ENCODE measurements at places on chromosomes 16 and 17.

DNA sequence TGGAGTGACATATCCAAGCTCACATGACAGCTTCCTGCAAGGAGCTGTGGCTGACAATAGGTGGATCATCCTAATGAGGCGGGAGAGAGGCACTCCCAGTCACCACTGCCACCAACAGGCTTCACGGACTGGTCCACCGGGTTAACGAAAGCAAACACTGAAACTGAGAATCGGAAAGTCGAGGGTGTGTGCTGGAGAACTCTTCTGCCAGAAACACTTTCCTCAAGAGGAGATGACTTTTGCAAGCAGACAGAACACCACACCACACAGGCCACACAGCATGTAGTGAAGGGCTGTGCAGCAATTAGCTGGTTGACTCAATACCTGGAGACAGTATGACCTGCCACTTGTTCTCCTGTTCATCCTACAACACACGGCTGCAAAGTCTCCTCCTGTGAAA is 53.0 kb upstream of the DNAJA2 start:
- no peak for DNase-seq

DNA sequence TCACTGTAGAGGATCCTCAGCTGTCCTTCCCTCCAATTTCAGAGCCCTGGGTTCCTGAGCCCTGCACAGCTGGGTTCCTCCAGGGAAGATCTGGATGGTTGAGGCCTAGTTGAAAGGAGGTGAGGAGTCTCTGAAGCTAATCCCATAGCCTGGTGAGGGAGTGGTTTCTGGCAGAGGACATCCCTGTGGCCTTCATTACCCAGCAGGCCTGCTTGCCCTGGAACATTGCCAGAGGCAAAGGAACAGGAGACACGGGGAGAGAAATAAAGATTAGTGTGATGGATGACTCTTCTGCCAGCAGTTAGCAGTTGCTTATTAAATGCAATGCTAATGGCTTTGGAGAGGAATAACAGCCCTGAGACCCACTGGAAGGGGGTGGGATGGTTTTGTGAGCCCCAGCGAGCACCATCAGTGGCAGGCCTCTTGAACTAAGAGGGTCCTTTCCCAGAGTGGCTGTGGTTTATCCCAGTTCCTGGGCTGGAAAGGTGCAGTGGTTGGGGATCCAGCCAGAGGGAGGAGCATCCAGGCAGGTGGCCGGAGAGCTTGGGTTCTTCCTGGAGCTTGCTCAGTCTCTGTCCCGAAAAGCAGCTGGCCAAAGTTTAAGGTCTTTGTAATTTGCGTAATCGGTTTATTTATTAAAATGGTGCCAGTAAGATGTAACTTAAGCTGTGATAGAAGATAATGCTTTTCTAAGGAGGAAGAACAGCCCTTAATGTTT is 209.7 kb downstream of the CCDC182 start:
- DNase-seq, result no peak

GRCh38 chr17:73941919-73942530 is 261.5 kb upstream of the RPL38 start:
- DNase-seq, result no peak

DNA sequence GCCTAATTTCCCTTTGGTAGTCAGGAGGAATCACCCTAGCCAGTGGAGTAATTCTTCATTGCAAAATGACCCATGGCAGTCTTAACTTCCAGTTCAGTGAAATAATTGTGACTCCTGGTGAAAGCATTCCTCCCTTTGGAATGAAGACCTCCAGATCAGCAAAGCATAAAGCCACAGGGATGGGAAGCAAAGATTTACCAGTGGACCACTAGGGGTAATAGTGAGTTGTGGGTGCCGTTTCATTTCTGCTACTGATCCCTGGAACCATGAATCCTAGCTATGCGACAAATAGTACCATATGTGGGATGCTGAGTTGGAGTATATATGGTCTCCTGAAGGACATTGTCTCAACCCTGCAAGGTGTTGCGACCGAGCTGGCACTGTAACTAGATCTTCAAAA is 13.7 kb downstream of the DYNLL2 start:
- no peak for DNase-seq

DNA sequence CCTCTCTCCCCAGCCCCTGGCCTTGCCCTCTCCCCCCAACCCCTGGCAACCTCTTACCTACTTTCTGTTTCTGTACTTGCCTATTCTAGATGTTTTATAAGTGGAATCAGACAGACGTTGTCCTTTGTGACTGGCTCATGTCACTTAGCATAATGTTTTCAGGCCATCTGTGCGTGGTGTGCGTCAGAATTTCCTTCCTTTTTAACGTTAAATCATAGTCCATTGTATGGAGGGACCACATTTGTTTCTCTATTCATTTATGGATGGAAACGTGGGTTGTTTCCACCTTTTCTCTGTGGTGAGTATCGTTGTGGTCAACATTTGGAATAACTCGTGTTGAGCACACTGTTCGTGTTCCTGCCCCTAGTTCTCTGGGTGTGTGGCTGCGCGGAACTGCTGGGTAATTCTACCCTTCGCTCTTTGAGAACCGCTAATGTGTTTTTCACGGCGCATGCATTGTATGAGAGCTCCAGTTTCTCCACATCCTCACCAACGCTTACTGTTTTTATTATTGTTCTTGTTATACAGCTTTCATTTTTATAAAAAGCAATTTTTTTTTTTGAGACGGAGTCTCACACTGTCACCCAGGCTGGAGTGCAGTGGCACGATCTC is 26.3 kb downstream of the ACTG1 start:
- DNase-seq, result no peak

All from SW 1271 (cell line).